H1 (cell line): ENCODE measurements at places on chromosomes 7 and 10. TPM values are rescaled to one million over a fixed set of nuclear protein-coding genes. Genes with fewer than 3 reads are reported as not detected.

DNA sequence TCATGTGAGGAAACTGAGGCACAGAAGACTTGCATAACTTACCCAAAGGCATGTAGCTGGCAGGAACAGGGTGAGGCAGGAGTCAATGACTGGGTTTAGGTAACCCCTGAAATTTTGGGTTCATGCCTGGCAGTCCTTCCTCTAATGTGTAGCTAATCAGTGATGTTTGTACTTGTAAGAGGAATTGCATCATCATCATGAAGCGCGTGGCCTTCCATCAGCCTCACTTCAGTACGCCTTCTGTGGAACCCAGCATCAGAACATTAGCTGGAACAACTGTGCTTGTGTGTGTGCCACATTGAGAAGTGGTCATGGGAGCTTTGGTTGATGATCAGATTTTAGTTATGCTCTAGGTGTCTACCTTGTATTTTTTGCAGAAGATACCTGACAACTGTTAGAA is 18.2 kb upstream of the STMP1 start:
- no peak for DNase-seq

- DNase-seq, result no peak
Observed at GRCh38 chr7:115572111-115572510, 458.5 kb downstream of the TFEC start.

GRCh38 chr7:132764762-132765161 is 188.5 kb upstream of the PLXNA4 start:
- no peak for DNase-seq

DNA sequence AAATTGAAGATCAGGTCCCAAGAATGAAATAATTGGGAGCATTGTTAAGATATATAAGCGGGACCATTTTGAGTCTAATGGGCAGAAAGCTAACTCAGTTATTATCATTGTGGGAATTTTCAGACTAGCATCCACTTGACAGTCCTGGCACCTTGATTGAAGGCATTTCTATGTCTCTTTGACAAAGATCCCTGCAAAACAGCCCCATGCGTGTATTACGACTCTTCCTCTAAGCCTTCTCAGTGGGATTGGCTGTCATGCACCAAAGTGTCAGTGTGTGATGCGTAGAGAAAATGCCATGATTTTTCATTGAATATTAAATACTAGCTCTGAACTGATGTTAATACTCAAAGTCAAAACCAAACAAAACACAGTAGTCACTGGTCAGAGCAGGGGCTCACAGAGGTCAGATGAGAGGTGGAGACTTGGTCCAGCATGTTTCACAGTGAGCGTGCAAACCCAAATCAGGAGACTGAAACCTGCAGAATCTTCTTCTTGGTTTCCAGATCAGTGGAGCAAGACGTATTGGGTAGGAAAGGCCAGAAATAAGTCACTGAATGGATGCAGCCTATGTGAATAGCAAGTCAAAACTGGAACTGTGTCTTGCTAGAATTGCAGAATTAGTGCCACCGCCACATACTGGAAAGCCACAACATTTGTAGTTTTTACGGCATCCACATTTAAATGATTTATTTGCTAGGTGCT is 303.6 kb upstream of the AKR1E2 start:
- DNase-seq, result no peak

GRCh38 chr7:55075464-55076021 is 56.7 kb downstream of the EGFR start:
- no peak for DNase-seq

- DNase-seq, result no peak
Observed at GRCh38 chr7:93226310-93226709, at the start of gene HEPACAM2. Gene HEPACAM2 (minus strand): TSS chr7:93226469.

DNA sequence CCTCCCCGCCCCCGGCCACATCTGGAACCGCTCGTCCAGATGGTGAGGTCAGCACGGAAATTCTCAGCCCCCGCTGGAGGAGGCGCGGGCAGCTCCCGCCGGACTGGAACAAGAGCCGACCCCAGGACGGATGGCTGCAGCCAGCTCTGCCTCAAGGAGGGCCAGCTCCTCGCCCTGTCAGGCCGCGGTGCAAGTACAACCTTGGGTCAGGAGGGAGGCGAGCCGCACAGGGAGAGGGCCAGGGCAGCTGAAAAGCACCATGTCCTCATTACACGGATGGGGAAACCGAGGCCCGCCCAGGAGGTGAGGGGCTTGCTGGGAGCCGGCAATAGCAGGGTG is 3.8 kb upstream of the GRIFIN start:
- no peak for DNase-seq

- no peak for DNase-seq
Observed at GRCh38 chr10:44982114-44982460, 3.5 kb upstream of the DEPP1 start.

DNA sequence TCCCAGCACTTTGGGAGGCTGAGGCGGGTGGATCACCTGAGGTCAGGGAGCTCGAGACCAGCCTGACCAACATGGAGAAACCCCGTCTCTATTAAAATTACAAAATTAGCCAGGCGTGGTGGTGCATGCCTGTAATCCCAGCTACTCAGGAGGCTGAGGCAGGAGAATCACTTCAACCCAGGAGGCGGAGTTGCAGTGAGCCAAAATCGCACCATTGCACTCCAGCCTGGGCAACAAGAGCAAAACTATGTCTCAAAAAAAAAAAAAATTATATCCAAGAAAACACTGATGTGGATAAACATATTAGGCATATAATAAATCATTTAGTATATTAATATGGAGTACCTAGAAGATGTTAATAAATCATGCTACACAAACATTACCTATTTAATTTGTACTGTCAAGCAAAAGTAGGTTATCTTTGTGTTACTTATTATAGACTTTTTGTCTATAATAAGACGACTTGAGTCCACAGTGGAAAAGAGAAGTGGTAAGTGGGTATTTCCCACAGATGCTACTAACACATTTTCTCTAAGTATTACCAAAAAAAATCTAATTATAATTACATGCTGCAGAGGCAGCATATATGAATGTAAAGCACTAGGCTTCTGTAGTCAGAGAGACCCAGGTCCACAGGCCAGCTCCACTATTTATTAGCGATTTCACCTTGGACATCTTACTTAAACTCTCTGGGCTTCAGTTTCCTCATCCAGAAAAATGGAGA is 34.5 kb downstream of the DNMBP start:
- DNase-seq, result no peak

GRCh38 chr10:33277135-33277536 is 57.3 kb downstream of the NRP1 start:
- DNase-seq, result no peak

- DNase-seq, result no peak
Observed at GRCh38 chr10:6721480-6721879, 141.4 kb upstream of the PRKCQ start.

- DNase-seq, result no peak
Observed at GRCh38 chr7:154910125-154910524, 92.8 kb downstream of the PAXIP1 start.

WEE2 gene
- polyA plus RNA-seq, result 0.02 TPM in 1 of 2 replicates, not detected in the other

CWF19L1 gene
- polyA plus RNA-seq, result 8.2 and 11.1 TPM in 2 replicates

PTN gene
- 13.3 and 23.1 TPM in 2 replicates for polyA plus RNA-seq

CRYGN gene
- 0.98 and 1.3 TPM in 2 replicates for polyA plus RNA-seq

TAS2R5 gene
- polyA plus RNA-seq, result 3.9 and 6.2 TPM in 2 replicates

PAX4 gene
- polyA plus RNA-seq, result 0.11 and 0.20 TPM in 2 replicates

TSPAN33 gene
- 42.8 and 46.6 TPM in 2 replicates for polyA plus RNA-seq

SPDYE5 gene
- polyA plus RNA-seq, result not detected in 2 replicates

CYP3A7 gene
- not detected in 2 replicates for polyA plus RNA-seq

SRPK2 gene
- 8.0 and 10.0 TPM in 2 replicates for polyA plus RNA-seq
